ENCODE measurements at places on chromosomes 1 and 21. TPM values are rescaled to one million over a fixed set of nuclear protein-coding genes. Genes with fewer than 3 reads are reported as not detected.
A peak's percentile ranks its signal among the peaks of the same experiment; 100 is the strongest.

- no peak overlapping the region for H3K4me3 ChIP-seq
- peaks cover 16% of the 10 kb centered on the region for H3K27me3 ChIP-seq
- no peaks in the 10 kb centered on the region for H3K4me1 ChIP-seq
- H3K36me3 ChIP-seq: no peaks in the 10 kb centered on the region
- DNase-seq: no peak
Measured at GRCh38 chr1:168939110-168939946, 167.2 kb upstream of the ATP1B1 start.

GRCh38 chr1:48495166-48495565, 23.2 kb upstream of the SPATA6 start:
- no peaks in the 10 kb centered on the region for H3K36me3 ChIP-seq
- peaks cover 2% of the 10 kb centered on the region for H3K27me3 ChIP-seq
- H3K27ac ChIP-seq: no peak overlapping the region
- H3K4me1 ChIP-seq: peaks cover 6% of the 10 kb centered on the region
- H3K4me3 ChIP-seq: no peak overlapping the region

ADGRL4 gene
- total RNA-seq: not detected

- no peaks in the 10 kb centered on the region for H3K27me3 ChIP-seq
- H3K4me1 ChIP-seq: peaks cover 17% of the 10 kb centered on the region
- DNase-seq: no peak
- H3K4me3 ChIP-seq: peak overlapping the region; percentile 75
Measured at GRCh38 chr1:228101614-228101993, 1.5 kb downstream of the C1orf35 start.

GRCh38 chr1:87141556-87141955, 187.1 kb upstream of the LMO4 start:
- no peaks in the 10 kb centered on the region for H3K36me3 ChIP-seq
- no peak overlapping the region for H3K4me3 ChIP-seq
- no peak for DNase-seq
- H3K27ac ChIP-seq: no peak overlapping the region
- no peaks in the 10 kb centered on the region for H3K4me1 ChIP-seq
- H3K27me3 ChIP-seq: peaks cover 15% of the 10 kb centered on the region
